ENCODE measurements at places on chromosomes 4 and X.

DNA sequence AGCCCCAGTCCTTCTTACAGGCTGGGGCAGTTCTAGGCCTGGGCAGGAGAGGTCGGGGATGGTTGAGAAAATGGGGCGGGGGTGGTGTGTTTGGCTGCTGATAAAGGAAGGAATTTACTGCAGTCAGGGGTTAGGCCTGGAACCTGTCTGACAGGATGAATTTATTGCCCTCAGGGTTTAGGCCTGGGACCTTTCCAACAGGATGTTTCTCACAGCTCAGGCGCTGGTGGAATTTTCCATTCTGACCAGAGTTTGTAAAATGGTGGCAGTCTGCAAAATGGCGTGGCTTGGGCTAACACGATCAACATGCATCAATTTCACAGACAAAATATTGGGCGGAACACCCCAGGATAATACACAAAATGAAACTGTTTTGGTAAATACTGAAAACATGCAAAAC, 83.5 kb upstream of the SPIN4 start:
- DNase-seq: no peak

- DNase-seq: peak; percentile 41
Observed at GRCh38 chr4:123606946-123607542, 210.4 kb downstream of the SPRY1 start.

- DNase-seq: no peak
Observed at GRCh38 chrX:9293051-9293496, 171.8 kb upstream of the TBL1X start.

DNA sequence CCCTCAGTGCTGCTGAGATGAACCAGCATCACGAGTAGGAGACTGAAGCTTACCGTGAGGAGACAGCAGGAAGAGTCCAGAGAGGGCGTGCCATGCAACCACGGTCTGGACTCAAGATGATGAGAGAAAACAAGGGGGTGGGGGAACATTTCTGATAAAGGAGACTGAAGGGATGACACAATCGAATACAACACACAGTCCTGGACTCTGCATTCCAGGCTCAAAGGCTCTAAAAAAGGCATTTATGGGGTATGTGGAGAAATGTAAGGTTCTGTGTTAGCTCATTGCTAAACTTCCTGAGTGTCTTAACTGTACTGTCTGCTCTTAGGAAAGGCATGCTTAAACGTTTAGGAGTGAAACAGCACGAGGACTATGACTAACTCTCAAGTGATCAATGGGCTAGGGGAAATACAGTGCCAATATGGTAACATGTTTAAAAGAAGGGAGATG, 20.6 kb upstream of the IRAK1 start:
- no peak for DNase-seq

GRCh38 chr4:5813882-5814255, 79.0 kb downstream of the CRMP1 start:
- no peak for DNase-seq

GRCh38 chr4:170090352-170091052, 746 bp upstream of the AADAT start:
- no peak for DNase-seq

DNA sequence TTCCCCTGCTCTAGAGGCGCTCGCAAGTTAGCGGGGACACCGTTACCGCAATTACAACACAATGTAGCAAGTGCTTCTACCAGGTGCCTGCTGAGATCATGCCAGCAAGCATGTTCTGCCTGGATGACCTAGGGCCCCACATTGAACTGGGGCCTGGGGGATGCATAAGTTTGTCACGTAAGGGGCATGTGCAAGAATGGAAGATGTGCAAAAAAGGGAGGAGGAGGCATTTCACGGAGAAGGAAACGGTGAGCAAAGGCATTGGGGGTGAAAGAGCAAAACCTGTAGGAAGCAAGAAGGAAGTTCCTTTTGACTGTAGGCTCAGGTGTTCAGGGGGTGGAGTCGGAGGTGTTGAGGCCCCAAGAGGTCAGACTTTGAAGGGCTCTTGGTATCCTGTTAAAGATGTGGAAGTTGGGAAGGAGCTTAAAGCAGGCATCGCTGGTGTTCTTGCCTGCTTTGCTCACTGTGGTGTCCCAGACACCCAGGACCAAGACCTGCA, 602 bp upstream of the SCARB2 start:
- DNase-seq: no peak

DNA sequence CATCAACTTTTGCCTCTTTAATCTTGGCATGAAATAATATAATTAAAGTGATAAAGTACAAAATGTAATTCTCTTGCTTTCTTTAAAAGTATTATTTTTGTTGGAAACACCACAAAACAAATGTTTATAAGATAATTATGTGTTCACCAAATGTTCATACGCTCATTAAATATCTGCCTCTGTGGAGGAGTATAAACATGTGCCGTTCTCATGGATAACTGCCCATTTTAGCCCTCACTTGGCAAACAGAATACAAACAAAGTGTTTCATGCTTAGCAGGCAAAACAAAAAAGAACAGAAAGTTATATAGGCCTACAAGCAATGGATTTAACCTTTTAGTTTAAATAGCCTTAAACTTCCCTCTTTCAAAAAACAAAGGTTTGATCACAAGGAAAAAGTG, 800.5 kb upstream of the DIAPH2 start:
- DNase-seq: no peak

DNA sequence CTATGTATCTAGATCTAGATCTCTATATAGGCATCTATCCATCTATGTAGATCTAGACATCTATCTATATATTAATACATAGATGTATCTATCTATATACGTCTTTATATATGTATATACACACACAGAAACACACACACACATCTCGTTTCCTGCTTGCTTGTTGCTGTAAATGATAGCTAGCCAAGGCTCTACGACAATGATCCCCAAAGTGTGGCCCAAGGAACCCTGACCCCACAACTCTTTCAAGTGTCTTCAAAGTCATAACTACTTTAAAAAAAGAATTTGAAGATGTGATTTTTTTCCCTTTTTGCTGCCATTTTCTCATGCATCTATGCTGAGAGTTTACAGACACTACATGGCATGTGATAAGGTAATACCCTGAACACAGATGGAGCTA, 28.8 kb downstream of the GYG2 start:
- DNase-seq: no peak

- DNase-seq: no peak
Observed at GRCh38 chr4:42101446-42101975, 50.9 kb downstream of the BEND4 start.

DNA sequence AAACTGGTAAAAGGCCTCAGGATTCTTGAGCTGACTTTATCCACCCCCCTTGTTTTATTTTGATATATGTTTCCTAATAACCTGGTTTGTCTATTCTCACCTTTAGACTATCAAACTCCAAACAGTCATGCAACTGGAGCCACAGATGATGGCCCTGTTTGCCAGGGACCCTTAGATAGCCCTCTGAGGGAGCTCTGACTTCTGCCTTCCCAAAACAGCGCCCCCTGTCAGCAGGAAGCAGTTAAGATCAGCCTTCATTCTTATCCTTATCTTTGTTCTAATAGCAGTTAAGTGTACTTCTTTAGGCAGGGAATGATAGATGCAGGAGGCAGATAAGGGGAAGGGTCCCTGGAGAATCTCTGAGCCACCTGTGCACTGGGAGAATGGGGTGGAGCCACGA, 27.5 kb upstream of the CXCL13 start:
- DNase-seq: no peak

DNA sequence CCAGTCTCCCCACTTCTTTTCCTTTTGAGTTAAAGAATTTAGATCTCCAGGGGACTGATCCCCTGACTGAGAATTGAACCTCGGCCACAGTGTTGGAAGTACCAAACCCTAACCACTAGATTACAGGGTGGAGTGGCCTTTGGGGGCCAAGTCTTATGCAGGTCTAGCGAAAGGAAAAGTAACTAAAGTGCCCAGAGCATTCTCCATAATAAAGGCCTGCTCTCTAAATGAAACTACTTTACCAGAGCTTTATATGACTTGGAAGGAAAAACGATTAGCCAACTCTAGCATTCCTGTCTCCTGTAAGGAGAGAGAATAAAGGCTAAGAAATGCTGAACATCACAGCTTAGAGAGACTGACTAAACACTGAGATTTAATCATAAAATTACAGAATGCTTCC, 788.0 kb downstream of the C4orf33 start:
- no peak for DNase-seq

DNA sequence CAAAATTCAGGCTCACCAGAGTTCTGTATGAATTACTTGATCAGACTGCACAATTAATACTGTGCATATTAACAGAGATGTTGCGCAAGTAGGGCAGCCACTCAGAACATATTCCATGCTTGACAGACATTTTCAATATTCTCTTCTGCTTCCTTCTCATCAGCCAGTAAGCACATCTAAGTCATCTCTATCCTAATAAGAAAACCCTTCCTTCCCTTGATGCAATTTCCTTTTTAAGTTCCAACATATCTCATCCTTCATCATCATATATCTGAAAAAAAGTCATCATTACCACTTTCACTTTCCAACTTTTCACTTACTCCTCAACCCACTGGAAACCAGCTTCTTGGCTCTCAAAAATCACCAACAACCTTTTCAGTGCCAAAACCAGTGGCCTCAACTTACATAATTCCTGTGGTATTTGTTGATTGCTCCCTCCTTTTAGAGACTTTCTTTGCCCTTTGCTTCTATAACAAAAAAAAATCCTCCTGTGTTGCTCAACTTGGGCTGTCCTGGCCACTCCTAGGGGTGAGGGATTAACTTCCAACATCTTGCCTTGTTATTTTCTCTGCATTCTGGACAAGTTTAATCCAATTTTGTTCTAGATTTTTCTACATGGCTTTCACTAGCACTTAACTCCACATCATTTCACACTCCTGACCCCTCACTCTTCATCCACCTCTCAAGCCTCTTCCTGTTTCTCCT, 14.1 kb downstream of the MBNL3 start:
- DNase-seq: peak; percentile 27

GRCh38 chrX:54786967-54787366, 11.1 kb downstream of the ITIH6 start:
- DNase-seq: peak; percentile 33

- no peak for DNase-seq
Observed at GRCh38 chr4:56146956-56147355, 198.2 kb downstream of the CEP135 start.

- no peak for DNase-seq
Observed at GRCh38 chrX:106875151-106875550, 28.0 kb downstream of the RIPPLY1 start.

GRCh38 chrX:129522184-129523078, 859 bp downstream of the SMARCA1 start:
- DNase-seq: peak; percentile 8

- DNase-seq: peak; percentile 44
Observed at GRCh38 chr4:153579872-153580271, 104.2 kb upstream of the TLR2 start.

DNA sequence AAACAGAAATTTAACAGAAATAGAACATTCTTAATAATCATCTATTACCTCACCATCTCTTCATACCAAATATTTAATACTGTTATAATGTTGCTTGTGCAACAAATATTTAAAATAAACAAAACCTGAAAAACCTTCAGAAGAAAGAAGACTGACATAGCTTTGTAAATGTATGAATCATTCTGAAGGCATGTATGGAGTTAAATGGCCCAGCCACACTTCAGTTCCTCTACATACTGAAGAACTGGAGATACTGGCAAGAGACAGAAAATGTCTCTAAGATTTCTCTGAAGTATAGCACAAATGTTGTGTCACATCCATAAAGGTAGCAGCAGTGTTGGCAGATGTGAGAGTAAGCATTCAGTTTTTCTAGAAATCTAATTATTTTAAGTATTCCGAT, 275.3 kb upstream of the FGF13 start:
- DNase-seq: no peak

GRCh38 chr4:174365018-174365587, 81.4 kb downstream of the CEP44 start:
- peak; percentile 64 for DNase-seq

GRCh38 chr4:161320377-161320776, 843.4 kb downstream of the FSTL5 start:
- peak; percentile 71 for DNase-seq

GRCh38 chrX:22536746-22537304, 264.1 kb downstream of the CBLL2 start:
- no peak for DNase-seq

GRCh38 chr4:39763714-39764572, 66.0 kb downstream of the UBE2K start:
- no peak for DNase-seq

DNA sequence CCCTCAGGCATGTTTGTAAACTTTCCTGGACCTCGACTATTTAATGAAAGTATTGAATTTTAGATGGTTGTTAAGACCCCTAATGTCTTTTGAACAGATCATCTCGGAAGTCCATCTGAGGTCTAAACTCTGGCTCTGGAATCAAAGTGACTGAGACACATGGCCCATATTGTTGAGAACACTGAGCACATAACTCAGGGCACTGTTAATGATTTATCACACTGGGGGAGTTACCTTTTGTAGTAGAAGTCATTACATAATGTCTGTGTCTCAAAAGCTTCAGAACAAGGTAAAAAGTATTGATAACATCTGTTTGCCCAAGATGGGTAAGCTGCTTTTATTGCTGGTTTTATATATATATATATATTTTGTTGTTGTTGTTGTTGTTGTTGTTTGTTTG, 103.4 kb upstream of the HS3ST1 start:
- no peak for DNase-seq

GRCh38 chr4:128483816-128484215, 196.2 kb upstream of the PGRMC2 start:
- DNase-seq: peak; percentile 70

DNA sequence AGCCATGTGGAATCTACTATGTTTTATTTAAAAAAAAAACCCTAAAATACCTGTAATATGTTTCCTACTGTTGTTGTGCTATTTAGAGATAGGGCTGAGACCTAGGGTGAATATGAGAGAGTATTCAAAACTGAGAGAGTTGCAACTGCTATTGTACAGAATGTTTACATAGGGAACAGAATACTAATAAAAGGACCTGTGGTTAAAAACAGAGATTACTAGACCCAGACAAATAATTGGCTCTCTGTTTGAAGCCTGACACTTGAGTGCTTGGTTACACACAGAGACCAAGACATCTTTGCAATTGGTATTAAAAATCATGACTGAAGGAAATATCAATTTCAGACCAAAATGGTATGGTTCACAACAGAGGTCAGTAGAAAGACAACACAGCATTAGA, 278.9 kb upstream of the GIMD1 start:
- no peak for DNase-seq

- no peak for DNase-seq
Observed at GRCh38 chr4:94758141-94758699, 465 bp downstream of the BMPR1B start.

GRCh38 chr4:112110059-112110425, 35.2 kb upstream of the FAM241A start:
- peak; percentile 8 for DNase-seq

GRCh38 chrX:17369309-17369708, 5.7 kb upstream of the NHS start:
- DNase-seq: no peak

- no peak for DNase-seq
Observed at GRCh38 chrX:68717663-68718442, 70.4 kb downstream of the STARD8 start.

DNA sequence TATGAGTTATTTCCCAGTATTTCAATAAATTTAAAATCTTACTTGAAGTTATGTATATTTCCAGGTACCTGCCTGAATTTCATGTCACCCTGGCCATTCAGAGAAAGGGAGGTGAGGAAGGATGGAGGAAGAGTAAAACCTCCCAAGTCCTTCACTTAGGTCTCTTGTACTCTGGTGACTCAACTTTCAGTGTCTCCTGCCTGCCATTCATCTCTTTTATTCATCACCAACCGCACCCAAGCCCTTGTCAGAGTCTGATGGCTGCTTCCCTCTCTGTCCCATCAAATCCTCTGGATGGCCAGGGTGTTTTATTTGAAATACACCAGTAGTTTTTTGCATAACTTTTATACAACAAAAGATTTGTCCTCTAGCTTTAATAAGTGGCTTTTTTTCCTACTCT, 17.8 kb downstream of the TMPRSS11E start:
- DNase-seq: no peak

- no peak for DNase-seq
Observed at GRCh38 chr4:105215609-105216313, 69.1 kb downstream of the TET2 start.
